HCEC 1CT (cell line): ENCODE measurements at places on chromosomes 6 and 20.

DNA sequence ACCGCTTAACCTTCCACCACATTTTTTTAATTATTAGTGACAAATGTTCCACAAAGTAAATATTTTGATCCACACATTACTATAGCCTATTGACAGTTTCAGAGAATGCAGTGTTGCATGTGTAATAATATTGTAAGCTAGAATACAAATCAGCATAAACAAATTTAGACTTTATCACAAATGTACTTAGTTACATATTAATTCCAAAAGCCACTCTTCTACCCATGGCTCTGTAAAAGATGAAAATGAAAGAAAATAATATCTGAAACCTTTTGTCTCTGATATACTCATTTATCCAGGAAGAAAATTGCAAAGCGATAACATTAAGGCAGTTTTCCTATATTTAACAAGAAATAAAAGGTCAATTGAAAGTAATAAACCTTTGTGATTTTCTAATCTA lies 954.0 kb upstream of the MAN1A1 start:
- no peak for DNase-seq

DNA sequence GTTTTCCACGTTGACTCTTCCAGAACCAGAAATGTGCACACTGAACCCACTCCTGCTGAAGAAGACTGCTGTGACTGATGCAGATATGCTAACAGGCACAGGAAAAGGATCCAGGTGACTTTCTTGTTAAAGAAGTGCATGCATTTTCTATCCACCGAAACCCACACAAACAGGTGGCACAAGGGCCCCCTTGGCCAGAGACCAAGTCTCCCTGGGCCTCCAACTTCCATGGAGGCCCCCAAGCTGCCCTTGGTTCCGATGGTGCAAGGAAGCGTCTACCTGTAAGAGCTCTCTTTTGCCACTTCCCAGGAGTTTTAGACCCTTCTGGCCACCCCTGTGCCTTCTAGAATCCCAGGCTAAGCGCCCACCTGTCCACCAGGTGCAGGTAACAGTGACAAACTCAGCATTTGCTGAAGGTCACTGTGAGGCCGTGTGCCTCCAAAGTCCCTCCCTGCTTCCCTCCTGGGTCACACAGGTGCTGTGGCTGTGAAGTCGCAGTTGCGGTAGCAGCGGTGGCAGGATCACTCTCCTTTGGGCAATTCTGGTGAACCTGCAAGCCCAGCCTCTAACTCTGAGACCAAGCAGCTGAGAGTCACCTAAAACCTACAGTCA lies 134.8 kb downstream of the PXDC1 start:
- no peak for DNase-seq

GRCh38 chr6:82521369-82521768 lies 157.8 kb downstream of the TPBG start:
- DNase-seq = no peak

GRCh38 chr6:79544939-79545450 lies 7.8 kb upstream of the LCA5 start:
- peak; percentile 100 for DNase-seq

- DNase-seq = no peak
These were observed 15.6 kb downstream of the PM20D2 start for GRCh38 chr6:89161326-89162046.

- no peak for DNase-seq
These were observed 70.9 kb downstream of the MAN1A1 start for GRCh38 chr6:119278625-119279024.

GRCh38 chr6:15949982-15950381 lies 178.9 kb upstream of the MYLIP start:
- DNase-seq = no peak

- DNase-seq = no peak
These were observed 38.4 kb downstream of the LRRC1 start for GRCh38 chr6:53833155-53833554.

GRCh38 chr6:91043751-91044150 lies 456.9 kb upstream of the MAP3K7 start:
- DNase-seq = no peak

DNA sequence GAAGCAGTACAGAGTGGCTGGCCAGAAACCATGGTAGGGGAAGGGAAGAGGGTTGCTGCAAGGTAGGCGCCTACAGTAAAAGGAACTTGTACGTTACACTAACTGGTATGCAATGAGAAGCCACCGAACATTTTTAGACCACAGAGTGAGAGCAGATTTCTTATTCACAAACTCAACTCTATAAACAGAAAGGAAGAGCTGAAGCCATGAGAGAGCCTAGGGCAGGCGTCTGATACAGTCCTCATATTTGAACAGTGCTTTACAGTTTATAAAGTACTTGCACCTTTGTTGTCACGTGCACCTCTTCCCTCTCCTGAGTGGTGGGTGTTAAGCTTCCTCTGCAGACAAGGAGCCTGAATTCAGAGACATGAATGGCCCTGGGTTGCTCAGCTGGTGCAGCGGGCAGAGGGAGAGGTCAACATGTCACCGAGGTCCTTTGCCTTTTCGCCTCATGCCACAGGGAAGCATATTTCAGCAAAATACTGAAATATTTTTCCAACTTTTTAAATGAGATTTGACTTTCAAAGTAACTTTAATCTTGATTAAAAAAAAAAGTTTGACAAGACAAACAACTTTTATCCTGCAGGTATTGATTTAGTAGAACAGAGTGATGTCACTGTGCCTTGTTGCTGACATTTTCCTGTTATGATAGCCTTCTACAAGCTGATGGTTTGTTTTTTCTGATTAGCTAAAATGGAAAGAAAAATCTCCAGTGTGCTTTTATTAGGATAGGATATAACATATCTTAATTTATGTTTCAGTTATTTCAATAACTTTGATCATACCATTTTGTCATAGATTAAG lies 23.8 kb downstream of the UST start:
- no peak for DNase-seq

DNA sequence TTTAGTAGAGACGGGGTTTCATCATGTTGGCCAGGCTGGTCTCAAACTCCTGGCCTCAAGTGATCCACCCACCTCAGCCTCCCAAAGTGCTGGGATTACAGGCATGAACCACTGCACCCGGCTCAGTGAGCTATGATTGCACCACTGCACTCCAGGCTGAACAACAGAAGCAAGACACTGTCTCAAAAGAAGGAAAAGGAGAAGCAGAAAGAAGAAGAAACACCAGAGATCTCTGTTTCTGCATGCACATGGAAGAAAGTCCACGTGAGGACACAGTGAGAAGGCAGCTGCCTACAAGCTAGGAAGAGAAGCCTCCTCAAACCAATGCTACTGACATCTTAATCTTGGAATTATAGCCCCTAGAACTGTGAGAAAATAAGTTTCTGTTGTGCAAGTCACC lies 16.0 kb downstream of the ECT2L start:
- DNase-seq = no peak

- peak; percentile 12 for DNase-seq
These were observed 70.6 kb downstream of the AFG1L start for GRCh38 chr6:108365478-108365877.

GRCh38 chr6:36598739-36599318 lies 4.7 kb downstream of the SRSF3 start:
- DNase-seq = no peak

GRCh38 chr20:44768256-44768655 lies 22.6 kb downstream of the KCNK15 start:
- DNase-seq = no peak

GRCh38 chr20:49386848-49387580 lies 95.5 kb downstream of the KCNB1 start:
- no peak for DNase-seq

DNA sequence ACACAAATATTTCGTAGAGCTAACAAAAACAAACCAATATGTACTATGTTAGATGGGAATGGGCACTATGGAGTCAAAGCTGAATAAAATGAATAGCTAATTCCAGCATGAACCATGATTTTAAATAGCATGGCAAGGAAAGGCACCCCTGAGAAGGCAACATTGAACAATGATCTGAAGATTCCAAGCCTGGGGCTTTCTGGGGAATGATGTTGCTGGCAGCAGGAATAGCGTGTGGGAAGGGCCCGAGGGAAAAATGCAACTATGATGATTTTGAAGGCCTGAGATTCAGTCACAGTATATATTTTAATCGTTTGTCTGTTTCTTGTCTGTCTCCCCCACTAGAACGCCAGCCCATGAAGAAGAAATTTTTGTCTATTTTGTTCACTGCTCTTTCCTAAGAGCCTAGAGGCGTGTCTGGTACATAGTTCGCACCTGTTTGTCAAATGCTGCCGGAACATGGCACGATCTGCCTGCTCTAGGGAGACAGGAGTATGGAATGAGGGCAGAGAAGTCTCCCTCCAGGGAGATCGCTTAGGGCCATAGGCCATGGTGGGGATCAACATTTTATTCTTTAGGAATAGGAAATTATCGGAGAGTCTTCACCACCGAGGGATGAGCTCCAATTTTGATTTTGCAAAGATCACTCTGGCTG lies 84.8 kb upstream of the EYA2 start:
- DNase-seq = no peak
